NCI-H1092 treated with DMSO at 0.1 percent for 48 hours (cell line): ENCODE measurements at places on chromosomes 13 and 19.
A peak's percentile ranks its signal among the peaks of the same experiment; 100 is the strongest.

DNA sequence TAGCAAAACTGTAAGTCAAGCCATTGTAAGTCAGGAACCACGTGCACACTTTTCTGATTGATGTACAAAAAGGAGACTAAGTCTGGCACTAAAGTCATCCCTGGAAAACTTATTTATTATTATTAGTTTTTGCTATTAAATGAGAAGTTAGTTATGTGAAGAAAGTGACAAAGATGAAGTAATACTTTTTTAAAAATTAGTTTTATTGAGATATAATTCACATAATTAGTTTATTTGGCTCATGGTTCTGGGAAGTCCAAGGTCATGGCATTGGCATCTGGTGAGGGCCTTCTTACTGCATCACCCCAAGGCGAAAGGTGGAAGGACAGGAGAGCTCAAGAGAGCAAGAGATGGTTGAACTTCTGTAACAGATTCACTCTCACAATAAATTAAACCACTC, 36.9 kb downstream of the GARRE1 start:
- DNase-seq: no peak

GRCh38 chr13:72686766-72687165, 40.7 kb downstream of the MZT1 start:
- DNase-seq: no peak

GRCh38 chr13:26759907-26760831, at the start of gene GPR12:
TSS of gene GPR12 (minus strand) at chr13:26760786. CDS start at chr13:26759827, 959 bp downstream.
- DNase-seq: peak; percentile 60

DNA sequence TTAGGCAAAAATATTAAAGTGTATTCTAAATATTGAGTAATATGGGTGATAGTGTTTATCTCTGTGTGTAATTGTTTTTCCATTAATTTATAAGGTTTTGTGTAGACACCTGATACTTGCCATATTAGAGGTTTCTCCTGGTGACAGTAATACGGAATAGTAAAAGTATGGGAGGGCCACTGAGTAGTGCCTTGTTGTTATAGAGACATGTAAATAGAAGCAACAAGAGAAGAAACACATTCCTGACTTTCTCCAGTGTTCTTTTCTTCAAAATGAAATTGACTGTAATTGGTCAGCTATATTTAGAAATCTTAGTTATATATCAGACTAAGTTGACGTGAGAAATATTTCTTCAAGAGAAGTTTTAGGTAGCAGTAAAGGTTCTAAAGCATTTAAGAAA, 18.5 kb downstream of the RNASEH2B start:
- DNase-seq: no peak

DNA sequence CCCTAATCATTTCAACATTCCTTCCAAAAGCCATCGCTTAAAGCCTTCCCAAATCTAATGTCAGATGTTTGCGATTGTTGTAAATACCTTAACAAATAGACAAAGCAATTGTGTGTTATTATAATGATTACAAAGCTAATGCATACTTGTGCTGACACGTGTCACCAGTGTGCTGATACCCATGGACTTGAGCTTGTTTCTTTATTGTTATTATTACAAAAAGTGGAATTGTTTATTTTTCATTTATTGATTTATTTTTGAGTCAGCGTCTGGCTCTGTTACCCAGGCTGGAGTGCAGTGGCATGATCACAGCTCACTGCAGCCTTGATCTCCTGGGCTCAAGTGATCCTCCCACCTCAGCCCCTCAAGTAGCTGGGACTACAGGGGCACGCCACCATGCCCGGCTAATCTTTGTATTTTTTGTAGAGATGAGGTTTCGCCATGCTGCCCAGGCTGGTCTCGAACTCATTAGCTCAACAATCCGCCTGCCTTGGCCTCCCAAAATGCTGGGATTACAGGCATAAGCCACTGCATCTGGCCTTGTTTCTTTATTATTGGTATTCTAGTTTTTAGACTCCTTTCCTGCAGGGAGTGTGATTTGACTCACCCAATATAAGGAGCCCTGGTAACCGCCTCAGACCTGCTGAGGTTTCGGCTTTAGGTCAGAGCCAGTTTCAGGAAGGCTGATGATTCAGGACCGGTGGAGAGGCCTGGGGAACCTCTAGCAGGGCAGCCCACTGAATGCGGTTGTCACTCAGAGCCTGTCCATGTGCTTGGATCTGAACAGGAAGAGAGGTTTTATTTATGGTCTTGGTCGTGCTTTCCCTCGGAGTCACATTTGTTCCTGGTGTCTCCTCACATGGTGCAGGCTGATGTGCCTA, 2.1 kb upstream of the FBXO17 start:
- no peak for DNase-seq

DNA sequence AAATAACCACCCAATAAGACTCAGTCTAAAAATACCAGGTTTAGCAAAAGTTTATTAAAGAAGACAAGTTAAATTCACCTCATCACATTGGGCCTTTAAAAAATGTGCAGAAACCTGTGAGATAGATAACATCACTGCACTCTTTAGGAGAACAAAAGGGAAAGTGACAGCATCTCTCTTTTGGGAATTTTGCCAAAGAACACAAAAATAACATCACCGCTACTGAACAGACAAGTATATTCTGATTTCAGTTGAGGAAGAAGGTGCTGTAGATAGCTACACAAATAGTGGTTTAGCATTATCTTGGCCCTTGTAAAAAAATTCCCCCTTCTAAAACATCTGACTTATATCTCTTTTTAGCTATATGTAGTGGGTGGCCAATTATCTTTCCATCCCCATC, 244.7 kb downstream of the VWA8 start:
- no peak for DNase-seq

DNA sequence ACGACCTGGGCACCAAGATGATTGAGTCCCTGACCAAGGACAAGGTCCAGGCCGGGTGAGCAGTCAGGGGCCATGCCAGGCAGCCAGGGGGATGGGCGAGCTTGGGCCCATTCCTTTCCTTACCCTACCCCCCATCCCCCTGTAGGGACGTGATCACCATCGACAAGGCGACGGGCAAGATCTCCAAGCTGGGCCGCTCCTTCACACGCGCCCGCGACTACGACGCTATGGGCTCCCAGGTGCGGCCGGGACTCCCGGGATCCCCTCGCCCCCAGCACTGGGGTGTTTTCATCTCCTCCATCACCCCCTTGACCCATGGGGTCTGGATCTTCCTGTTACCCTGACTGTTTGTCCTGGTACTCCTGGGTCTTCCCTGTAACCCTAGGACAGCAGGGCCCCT, 7.1 kb downstream of the LHB start:
- no peak for DNase-seq

GRCh38 chr13:109840201-109840892, 54.0 kb upstream of the IRS2 start:
- DNase-seq: no peak

DNA sequence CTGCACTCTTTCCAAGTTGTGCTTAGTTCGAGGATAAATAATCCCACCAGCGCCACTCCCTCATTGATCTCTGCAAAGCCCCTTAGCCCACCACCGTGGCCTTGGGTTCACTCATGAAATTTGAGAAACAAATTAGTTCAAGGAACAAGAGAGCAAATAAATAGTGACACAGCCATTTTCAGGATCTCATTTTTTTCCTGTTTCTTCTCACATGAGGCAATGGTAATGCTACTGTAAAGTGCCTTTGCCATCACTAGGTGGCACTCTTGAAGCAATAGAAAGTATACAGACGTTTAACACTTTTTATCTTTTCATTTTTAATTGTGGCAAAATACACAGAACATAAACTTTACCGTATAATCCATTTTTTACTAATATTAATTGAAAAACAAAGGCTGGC, 76.8 kb upstream of the ZNF835 start:
- DNase-seq: no peak

DNA sequence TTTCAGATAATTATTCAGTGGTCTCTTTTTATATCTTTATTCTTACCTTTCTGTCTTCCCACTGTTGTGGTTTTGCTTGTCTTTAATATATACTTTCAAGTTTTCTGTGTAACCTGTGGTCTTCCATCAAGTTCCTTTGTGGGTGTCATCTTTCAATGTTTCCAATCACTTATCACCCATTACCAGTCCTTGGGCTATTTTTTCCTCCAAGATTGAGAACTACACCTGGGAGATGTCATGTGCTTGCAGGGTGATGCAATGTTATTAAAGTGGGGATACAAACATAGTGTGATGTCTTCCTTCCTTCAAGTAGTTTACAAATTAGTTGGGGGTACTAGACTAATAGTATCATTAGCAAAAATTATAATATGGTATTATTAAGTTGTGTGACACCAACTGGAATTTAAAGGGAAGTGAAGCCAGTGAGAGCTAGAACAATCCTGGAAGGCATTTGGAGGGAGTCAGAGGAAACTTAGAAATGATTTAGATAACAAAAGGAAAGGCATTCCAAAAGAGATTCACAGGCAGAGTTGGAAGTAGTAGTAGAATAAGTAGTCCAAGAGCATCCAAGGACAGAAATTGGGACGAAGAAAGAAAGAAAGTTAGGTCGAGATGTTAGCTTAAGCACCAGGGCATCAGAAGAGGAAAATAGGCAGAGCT, 3.4 kb downstream of the FNDC3A start:
- DNase-seq: no peak

DNA sequence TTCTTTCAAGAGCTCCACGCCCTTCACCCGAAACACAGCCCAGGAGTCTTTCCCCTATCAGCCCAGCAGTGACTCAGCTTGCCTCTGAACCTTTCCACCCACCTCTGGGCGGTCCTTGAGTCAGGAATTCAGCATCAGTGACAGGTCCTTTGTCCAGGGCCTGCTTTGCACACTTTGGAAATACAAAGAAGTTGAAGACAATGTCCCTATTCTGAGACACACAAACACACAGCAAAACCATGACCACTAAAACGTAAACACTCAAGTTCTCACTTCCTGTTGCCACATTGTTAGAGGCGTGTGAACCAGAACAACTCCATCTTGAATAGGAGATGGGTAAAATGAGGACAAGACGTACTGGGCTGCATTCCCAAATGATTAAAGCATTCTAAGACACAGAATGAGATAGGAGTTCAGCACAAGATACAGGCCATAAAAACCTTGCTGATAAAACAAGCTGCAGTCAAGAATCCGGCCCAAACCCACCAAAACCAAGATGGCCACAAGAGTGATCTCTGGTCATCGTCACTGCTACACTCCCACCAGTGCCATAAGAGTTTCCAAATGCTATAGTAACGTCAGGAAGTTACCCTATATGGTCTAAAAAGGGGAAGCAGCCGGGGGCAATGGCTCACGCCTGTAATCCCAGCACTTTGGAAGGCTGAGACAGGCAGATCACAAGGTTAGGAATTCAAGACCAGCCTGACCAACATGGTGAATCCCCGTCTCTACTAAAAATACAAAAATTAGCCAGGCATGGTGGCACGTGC, 49.2 kb upstream of the ATP12A start:
- DNase-seq: no peak

DNA sequence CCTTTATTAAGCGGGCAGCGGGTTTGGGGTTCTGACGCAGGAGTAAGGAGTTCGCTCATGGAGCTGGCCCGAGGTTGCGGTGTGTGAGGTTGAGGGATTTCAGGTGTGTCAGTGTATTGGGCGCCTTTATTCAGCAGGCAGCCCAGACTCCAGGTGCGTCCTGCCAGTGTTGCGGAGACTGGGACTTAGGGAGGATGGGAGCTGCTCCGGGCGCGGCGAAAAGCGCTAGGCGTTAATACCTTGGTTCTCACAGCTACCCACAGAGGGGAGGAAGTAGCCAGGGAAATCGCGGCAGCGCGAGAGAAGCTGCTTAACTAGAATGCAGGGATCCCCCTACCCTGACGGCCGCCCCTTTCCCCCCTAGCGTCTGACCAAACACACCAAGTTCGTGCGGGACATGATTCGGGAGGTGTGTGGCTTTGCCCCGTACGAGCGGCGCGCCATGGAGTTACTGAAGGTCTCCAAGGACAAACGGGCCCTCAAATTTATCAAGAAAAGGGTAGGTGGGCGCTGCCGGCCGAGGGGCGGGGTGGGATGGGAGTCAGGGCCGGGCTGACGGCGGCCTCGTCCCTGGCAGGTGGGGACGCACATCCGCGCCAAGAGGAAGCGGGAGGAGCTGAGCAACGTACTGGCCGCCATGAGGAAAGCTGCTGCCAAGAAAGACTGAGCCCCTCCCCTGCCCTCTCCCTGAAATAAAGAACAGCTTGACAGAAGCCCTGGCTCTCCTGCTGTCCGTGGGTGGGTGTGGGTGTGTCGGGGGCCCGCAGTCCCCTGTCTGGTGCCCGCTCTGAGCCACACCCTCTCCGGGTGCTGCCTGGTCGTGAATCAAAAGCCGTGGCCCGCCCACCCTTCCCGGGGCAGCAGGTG, 1.1 kb downstream of the RPL36 start:
- DNase-seq: peak; percentile 16

DNA sequence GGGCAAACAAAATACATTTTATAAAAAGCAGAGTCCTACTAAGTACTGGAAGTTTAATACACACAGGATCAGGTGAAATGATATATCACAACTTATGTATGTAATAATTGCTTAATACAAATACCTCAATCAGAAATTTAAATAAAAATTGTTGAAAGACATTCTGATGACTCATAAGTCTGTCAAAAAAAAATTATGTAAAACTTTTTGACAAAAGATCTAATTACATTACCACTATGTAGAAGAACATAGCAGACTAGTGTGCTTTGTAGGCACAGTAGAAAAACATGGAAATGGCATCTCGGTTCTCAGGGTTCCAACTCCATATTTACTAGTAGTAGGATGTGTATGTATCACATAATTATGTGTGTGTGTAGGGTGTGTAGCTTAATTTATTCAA, 156.2 kb downstream of the DNAJC3 start:
- no peak for DNase-seq

DNA sequence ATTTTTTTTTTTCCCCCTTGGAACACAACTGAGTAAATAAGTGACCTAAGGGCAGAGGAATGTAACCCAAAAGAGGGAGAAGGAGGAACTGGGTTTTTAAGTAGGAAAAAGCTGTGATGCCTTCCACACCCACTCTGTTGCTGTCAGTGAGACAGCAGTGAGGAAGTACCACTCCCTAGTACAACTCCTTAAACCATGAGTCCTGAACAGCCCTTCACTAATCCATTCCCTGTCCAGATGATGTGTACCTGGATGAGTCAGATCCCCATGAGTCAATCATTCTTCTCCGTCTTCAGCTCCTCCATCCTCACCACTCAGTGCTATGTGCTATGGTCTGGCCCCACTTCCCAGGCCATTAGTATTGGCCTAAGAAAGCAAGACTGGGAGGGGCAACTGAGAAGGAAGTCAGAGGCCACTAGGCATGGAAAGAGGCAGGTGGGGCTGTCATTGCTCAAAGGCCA, 12.9 kb upstream of the CXCL17 start:
- no peak for DNase-seq

- no peak for DNase-seq
Observed at GRCh38 chr13:51739027-51739764, 64.8 kb downstream of the DHRS12 start.

GRCh38 chr19:1914826-1915341, 9.7 kb downstream of the ADAT3 start:
- DNase-seq: no peak

GRCh38 chr13:26112843-26113242, 61.0 kb upstream of the SHISA2 start:
- no peak for DNase-seq
